ENCODE measurements at places on chromosomes 2 and 18.

GRCh38 chr2:108870069-108870644 is 83.6 kb downstream of the CCDC138 start:
- no peak for DNase-seq

DNA sequence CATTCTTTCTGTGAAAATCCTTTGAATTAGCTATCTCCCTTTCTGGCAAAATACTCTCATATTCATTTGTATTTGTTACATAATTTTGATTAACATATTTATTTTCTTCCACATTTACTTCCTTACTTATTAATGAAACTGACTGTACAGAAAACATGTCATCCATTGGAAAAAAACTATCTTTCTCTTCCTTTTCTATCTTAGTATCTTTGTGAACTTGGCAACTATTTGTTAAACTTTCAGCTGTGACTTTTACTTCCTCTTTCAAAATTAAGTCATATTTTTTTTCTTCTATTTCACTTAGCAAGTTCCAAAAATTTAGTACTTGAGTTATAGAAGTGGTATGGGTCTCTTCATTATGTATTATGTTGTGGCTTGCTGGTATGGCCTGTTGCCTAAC is 2.6 kb downstream of the RAD51AP2 start:
- DNase-seq, result no peak

DNA sequence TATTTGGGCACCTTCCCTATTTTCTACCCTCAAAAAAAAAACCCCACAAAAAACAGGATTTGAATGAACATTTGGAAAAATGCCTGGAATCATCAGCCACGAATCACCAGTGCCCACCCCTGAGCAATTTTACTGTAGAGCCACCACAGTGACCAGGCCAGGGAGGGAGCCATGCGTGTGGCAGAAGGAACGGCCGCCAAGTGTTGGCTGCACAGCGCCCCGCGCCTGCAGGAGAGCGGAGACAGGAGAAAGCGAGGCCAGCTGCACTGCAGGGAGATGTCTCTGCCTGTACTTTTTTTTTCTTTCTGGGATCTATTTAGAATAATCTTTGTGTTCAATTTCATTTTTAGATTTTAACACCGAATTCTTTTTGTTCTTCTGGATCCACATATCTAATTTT is 269.3 kb upstream of the RAB12 start:
- no peak for DNase-seq

GRCh38 chr2:19201911-19202462 is 156.4 kb downstream of the OSR1 start:
- DNase-seq, result no peak

- DNase-seq, result no peak
These were observed 390.9 kb upstream of the SMIM21 start for GRCh38 chr18:75818383-75818782.

- DNase-seq, result no peak
These were observed 6.1 kb downstream of the CRACDL start for GRCh38 chr2:98929920-98930319.

- no peak for DNase-seq
These were observed 102.2 kb downstream of the ARHGEF33 start for GRCh38 chr2:38991899-38992298.

GRCh38 chr2:72548081-72548764 is 277.6 kb downstream of the EXOC6B start:
- no peak for DNase-seq

GRCh38 chr2:174877751-174878150 is 113.5 kb upstream of the CHRNA1 start:
- DNase-seq, result no peak

- peak; percentile 23 for DNase-seq
These were observed 656 bp downstream of the TBC1D8 start for GRCh38 chr2:101150306-101151145.

- DNase-seq, result no peak
These were observed 7.1 kb downstream of the MYL12A start for GRCh38 chr18:3254725-3255124.

GRCh38 chr2:198375083-198375410 is 570.7 kb downstream of the PLCL1 start:
- DNase-seq, result no peak

DNA sequence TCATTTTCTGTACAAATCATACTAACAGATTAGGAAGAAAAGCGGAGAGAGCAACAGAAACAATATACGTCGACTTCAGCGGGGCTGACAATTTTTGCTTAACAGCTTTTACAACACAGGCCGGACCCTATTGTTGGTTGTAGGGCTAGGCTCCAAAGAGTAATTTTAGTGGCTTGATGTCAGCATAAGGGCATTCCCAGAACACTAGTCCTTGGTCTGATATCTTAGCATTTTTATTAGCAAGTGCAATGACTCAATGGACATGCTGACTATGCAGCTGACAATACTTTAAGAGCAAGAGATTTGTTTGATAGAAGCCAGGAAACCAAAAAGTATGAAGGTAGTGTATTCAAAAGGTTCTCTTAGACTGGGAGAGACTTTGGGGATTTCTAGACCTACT is 209.9 kb downstream of the LNPK start:
- no peak for DNase-seq

GRCh38 chr2:225171350-225171749 is 129.1 kb upstream of the DOCK10 start:
- no peak for DNase-seq

DNA sequence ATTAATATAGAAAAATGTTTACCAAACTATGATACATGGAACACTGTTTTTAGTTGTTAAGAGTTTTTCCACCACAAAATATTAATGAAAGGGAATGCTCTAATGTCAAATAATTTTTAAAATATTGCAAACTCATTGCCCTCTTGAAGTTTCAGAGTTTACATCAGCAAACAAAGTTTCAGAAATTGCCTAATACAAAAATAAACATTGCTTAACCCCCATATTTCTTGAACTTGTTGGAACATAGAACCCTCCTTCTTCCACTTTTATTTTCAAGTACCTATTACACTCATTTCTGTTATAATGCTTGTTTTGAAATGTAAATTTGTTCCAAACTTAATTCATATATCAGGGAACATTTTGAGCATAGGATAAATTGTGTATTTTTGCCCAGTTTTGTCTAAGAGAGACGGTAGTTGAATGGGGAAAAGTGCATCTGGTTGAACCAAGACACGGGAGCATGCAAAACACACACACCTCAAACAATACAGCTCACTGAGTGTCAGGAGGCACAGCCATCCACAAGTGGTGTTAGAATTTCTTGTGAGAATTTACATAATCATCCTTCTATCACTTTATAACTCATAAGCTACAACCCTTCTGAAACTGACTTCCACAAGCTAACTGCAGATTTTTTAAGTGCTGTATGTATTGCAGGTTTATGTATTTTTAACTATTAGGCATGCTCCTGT is 5.3 kb upstream of the MC4R start:
- no peak for DNase-seq

Data from DMS 273 treated with DMSO at 0.1 percent for 48 hours (cell line).